Esophagus squamous epithelium (tissue), 5 donors: ENCODE measurements at places on chromosomes 16 and 17.

GRCh38 chr17:2123375-2124251 lies 68.7 kb downstream of the HIC1 start:
- no peak for DNase-seq

DNA sequence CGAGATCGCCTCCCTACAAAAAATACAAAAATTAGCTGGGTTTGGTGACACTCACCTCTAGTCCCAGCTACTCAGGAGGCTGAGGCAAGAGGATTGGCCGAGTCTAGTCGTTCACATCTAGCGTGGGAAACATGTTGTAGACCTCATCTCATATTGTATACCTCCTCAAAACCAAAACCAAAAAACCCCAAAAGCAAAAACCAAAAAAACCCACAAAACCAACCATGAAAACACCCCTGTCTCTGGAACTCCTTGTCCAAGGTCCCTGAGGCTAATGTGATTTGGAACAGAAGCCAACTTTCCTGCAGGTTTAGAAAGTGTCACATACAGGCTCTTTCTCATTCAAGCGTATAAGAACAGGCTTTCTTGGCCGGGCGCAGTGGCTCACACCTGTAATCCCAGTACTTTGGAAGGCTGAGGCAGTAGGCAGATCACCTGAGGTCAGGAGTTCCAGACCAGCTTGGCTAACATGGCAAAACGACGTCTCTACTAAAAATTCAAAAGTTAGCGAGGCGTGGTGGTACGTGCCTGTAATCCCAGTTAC lies 29.0 kb downstream of the RAB11FIP3 start:
- no peak for DNase-seq

- no peak for DNase-seq
Measured at GRCh38 chr17:75163074-75163473, 8.8 kb upstream of the JPT1 start.

- DNase-seq, result no peak
Measured at GRCh38 chr17:46854948-46855347, 3.6 kb downstream of the WNT9B start.

GRCh38 chr17:77356690-77357201 lies 216.0 kb downstream of the SEC14L1 start:
- DNase-seq, result no peak

DNA sequence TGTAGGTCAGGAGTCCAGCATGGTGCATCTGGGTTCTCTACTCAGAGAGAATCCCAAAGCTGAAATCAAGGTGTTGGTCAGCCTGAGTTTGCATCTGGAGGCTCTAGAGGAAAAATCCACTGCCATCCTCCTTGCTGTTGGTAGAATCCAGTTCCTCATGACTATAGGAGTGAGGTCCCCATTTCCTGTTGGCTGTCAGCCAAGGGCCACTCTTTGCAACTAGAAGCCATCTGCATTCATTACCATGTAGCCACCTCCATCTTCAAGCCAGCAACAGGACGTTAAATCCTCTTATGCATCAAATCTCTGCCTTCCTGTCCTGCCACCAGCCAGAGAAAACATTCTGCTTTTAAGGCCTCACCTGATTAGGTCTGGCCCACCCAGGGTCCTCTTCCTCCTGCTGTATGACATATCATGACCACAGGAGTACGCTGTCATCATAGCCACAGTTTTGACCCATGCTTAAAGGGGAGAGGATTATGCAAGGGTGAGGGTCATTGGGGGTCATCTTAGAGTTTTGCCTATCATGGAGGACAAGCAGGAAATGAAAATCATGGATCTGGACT lies 40.5 kb downstream of the DNAH9 start:
- DNase-seq, result no peak

- no peak for DNase-seq
Measured at GRCh38 chr16:68754084-68754792, 17.1 kb downstream of the CDH1 start.

DNA sequence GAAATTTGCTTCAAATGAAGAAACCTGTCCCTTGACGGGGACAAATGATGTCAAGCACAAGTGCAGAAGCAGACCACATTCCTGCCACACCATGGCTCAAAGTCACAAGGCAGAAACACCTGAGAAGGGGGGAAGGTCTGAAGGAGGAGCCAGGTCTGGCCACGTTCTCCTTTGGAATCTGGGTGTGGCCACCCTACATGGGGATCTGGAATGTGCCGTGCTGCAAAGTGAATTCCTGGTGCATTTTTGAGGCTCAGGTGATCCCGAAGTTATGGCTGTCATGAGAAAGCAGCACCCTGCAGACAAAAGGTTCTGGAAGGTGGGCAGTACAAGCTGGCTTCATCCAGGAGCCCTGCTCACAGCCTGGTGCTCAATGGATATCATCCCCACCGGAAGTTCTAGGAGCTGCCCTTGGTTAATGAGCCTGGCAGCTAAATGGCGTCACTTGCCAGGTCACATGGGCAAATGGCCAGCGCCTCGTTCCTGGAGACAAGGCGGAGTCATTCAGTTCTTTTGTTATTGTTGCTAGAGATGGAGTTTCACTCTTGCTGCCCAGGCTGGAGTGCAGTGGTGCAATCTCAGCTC lies 20.1 kb upstream of the ADCY9 start:
- DNase-seq, result no peak

GRCh38 chr17:74133740-74134139 lies 69.7 kb upstream of the RPL38 start:
- DNase-seq, result no peak

GRCh38 chr17:81884520-81884919 lies 6.9 kb downstream of the ALYREF start:
- DNase-seq, result no peak

DNA sequence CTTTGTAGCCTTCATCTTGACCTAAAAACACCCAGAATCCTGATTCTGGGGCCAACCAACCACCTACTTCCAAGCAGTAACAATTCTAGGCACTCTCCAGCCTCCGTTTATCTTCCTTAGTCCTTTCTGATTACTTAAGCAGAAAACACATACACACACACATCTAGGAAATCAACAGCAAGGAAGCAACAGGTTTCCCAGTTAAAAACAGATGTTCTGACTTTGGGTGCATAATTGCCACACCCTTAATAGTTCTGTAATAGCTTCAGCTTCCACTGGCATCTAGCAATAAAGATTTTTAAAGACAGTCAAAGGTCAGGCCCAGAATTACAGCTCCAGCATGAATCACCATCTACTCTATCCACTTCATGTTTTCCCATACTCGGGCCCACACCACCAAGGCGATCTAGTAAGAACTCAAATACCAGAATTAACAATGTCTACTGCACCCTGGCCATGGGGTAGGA lies 2.6 kb downstream of the ARHGAP17 start:
- DNase-seq, result no peak

DNA sequence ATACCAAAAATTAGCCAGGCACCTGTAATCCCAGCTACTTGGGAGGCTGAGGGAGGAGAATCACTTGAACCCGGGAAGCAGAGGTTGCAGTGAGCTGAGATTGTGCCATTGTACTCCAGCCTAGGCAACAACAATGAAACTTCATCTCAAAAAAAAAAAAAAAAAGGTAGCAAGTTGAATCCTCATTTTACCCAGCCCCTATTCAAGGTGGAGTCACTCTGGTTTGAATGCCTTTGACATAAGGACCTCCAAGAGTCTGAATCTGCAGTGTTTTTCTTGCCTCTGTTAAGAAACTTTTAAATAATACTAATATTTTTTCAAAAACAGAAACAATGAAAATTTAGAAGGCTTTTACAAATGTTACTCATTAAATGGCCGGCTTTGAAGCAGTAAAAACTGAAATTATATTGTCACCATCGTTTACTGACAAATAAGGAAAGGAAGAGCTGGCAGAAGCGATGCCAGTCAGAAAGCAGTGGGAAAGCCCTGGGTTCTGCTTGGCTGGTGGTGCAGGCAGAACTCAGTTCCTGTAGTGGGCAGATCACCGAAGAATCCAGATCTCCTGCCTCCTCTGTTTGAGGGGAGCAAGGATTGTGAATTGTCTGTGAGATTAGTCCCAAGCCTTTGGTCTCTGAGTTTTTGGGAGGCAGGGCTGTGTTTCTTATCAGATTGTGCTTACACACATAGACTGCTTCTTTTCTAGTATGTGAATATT lies 99.7 kb upstream of the HAS3 start:
- no peak for DNase-seq

- DNase-seq, result no peak
Measured at GRCh38 chr17:35799942-35800341, 4.5 kb upstream of the MMP28 start.

DNA sequence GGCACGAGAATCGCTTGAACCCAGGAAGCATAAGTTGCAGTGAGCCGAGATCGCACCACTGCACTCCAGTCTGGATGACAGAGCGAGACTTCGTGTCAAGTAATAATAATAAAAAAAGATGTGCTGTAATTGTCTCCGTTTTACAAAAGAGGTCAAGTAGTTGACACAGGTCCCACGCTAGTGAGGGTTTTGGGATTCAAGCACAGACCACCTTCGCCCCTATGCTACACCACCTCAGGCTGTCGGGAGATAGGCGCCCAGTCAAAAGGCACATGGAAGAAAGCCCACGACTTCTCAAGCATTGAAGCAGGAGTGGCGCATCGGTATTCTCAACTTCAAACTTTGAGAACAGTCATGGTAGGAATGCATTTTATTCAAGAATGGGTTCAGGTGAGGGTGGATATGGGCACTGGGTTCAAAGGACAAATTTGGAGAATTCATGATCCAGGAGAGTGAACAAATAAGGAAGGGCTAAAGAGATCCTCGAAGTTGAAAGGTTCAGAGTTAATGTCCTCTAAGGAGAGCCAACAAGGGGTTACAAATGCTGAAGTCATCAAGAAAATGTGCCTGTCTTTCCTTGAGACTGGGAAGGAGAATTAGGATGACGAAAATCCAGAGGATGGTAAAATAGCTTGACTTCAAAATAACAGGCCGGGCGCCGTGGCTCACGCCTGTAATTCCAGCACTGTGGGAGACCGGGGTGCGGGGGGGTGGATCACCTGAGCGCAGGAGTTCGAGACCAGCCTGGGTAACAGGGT lies 1.4 kb upstream of the AMZ2 start:
- DNase-seq, result no peak

GRCh38 chr17:47888293-47888692 lies 7.7 kb upstream of the SP2 start:
- no peak for DNase-seq

GRCh38 chr16:9138021-9138680 lies 46.7 kb downstream of the HAPSTR1 start:
- DNase-seq, result no peak

DNA sequence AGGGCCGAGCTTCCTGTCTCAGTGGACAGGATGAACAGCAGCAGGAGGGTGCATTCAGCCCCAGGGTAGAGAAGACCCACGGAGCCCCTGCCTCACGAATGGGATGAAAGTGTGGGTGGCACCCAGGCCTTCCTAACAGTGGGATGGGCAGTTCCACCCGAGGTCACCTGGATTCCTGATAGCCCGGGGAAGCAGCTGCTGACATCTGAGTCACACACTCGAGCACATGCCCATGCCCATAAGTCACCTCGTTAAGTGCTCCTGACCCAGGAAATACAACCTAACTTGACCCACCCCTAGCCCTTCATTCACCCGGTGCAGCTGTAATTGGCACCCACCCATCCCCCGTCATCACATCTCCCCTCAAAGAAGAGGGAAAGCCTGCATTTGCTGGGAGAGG lies 85.3 kb upstream of the FOXF1 start:
- DNase-seq, result no peak

- no peak for DNase-seq
Measured at GRCh38 chr16:67458121-67458641, 22.8 kb downstream of the ATP6V0D1 start.

DNA sequence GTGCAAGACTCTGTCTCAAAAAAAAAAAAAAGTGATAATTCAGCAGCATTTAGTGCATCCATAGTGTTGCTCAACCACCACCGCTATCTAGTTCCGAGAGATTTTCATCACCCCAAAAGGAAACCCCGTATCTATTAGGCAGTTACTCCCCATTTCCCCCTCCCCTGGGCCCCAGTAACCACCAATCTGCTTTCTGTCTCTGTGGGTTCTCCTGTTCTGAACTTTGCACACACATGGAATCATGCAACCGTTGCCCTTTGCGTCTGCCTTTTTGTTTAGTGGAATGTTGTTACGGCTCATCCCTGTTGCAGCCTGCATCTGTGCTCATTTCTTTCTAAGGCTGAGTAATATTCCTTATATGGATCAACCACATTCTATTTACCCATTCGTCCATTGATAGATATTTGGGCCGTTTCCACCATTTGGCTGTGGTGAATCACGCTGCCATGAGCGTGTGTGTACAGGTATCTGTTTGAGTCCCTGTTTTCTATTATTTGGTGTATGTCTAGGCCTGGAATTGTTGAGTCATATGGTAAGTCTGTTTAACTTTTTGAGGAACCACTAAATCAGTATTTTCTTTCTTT lies 8.7 kb upstream of the SYNGR2 start:
- no peak for DNase-seq

DNA sequence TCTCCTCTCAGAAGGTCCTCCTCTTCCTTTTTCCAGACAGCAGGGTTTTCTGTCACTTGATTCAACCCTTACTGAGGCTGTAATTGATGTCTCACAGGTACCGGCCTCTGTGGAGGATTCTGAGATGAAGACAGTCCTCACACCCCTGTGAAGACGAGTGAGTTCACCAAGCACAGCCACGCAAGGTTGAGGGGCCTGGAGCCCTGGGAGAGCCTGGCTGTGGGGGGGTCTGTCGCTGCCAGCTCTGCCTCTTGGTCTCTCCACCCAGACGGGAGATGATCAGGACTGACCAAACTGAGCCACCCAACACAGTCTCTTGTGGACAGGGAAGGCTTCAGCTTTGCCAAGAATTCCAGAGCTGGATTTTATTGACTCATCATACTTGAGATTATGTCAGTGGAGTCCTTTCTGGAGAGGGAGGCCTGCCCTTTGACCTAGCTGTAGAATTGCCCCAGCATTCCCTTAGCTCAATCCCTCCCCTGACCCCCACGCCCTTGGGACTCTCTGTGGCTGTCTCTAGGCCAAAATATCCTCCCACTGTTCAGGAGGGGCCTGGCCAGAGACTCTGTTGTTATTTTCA lies 51.1 kb upstream of the CRHR1 start:
- no peak for DNase-seq

- DNase-seq, result no peak
Measured at GRCh38 chr17:45003877-45004276, 35.8 kb upstream of the C1QL1 start.

DNA sequence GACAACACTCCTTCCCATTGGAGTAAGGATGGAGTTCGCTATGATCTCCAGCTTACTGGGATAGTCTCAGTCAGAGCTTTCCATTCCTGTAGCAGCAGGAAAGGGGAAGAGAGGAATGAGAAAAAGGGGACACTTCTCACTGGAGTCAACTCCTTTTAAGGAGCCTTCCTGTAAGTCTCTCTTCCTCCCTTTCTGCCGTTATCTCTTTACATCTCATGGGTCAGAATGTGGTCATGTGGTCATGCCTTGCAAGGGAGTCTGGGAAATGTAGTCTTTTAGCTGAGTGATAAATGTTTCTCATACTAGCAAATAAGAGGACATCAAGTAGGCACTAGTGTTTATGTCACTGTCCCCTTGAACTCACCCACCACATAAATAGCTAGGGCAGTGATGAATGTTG lies 227.3 kb downstream of the HAPSTR1 start:
- DNase-seq, result no peak

DNA sequence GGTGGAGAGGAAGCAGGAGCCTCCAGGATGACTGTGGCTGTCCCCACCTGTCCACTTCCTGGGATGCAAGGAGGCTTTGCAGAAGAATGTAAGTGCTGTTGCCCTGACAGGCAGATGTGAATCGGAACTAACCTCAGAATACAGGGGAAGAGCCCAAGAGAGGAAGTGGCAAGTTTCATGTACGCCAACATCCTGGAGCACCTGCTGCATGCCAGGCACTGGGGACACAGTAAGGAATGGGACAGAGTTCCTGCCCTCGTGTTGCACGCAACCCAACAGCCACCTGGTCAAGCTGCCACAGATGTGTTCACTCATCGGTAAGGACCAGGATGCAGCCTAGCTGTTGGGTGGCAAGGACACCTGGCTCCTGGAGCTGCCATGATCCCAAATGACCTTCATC lies 98.6 kb upstream of the RPL38 start:
- DNase-seq, result no peak

- no peak for DNase-seq
Measured at GRCh38 chr17:45135978-45136791, 698 bp downstream of the ACBD4 start.
